Fibroblast of skin of right biceps (primary cell): ENCODE measurements at places on chromosomes 11 and 22.

DNA sequence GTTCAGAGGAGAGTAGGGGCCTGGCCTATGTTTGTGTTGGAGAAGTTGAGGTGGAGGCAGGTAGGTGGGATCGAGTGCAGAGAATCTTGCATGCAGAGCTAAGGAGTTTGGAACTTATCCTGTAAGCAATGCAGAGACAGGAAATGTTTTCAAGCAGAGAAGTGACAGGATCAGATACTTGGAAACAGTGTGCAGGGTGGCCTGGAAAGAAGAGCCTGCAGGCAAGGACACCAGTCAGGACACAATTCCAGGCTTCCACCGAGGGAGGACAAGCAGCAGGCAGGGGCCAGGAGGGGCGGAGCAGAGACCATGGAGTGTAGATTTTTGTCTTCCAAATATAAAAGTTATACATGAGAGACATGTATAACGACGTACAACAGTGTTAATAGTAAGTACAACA lies 26.9 kb upstream of the CECR2 start:
- DNase-seq = no peak

GRCh38 chr11:23932485-23932898 lies 564.4 kb upstream of the LUZP2 start:
- DNase-seq = peak; percentile 36

- DNase-seq = no peak
These were observed 65.2 kb downstream of the CD82 start for GRCh38 chr11:44630511-44631210.

GRCh38 chr11:115623021-115623451 lies 118.8 kb upstream of the CADM1 start:
- DNase-seq = peak; percentile 99
